Heart right ventricle (tissue), 16 donors: ENCODE measurements at places on chromosomes 3 and 15.

DNA sequence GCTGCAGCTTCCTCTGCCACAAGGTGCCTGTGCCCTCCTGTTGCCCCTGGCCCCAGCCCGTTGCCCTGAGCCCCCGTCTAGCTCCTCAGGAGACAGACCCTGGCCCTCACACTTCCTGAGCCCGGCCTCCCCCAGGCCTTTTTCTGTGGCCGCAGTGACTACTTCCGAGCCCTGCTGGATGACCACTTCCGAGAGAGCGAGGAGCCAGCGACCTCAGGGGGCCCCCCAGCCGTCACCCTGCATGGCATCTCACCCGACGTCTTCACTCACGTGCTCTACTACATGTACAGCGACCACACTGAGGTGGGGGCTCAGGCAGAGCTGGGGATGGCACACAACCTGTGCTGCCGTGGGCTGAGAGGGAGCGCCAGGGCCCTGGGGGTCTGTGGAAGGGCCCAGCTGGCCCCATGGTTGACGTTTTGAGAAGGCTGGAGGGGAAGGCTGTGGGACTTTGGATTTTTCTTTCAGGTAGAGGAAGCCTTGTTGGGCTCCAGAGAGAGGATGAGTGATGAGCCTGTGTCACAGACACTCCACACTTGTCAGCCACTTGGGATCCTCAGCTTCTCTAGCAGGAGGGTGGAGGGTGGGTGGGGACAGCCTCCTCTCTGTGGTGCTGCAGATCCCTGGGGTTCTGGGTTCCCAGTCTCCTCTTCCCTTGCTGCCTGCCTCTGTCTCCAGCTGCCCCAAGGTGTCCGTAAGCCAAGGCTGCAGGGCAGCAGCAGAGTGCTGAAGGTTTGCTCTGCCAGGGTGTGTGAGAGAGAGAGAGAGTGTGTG is 5.0 kb downstream of the ABTB1 start:
- no peak for DNase-seq

DNA sequence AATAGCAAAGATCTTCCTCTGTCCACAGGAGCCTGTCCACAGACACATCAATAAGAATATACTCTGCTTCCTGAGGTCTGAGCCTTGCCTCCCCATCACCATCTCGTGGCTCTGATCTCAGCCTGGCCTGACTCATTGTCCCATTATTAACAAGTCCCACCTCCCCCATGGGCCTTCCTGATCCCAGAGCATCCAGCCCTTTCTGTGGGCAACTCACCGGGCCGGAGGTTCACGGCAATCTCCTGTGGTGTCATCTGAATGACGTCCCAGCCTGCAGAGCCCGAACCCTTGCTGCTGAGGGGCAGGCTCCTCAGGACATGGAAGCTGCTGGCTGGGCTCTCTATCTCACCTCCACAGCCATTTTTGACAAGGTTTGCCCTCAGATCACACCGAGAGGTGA is 28.1 kb downstream of the ITGB5 start:
- DNase-seq = peak; percentile 23

DNA sequence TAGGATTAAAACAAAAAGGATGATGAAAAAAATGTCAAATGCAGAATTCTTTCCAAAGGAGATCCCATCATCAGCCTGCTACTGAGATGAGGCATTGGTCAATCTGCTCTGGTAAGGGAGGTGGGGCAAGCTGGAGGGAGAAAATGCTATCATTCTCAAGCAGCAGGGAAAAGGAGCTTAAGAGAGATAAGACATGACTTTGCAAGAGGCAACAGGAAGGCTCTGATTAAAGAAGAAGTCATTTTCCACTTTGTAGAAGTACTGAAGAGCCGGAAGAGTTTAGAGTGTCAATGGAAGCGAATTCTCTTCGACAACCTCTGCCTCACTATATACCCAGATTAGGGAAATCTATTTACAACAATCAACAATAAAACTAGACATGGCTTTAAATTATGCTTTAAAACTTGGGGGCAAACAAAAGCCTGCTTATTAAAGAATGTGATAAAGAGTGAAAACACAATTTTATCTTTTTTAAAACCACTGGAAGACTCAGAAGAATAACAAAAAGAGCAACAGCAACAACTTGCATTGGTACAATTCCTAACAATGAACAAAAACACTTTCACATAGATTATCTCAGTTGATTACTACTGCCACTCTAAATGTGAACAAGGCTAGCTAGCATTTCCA is 81.8 kb upstream of the NANOGP8 start:
- no peak for DNase-seq

- DNase-seq = no peak
Observed at GRCh38 chr3:100108464-100109079, 5.7 kb downstream of the FILIP1L start.

- no peak for DNase-seq
Observed at GRCh38 chr3:8500319-8500988, 1.2 kb upstream of the LMCD1 start.

- DNase-seq = no peak
Observed at GRCh38 chr3:42438193-42438592, 27.8 kb upstream of the LYZL4 start.

DNA sequence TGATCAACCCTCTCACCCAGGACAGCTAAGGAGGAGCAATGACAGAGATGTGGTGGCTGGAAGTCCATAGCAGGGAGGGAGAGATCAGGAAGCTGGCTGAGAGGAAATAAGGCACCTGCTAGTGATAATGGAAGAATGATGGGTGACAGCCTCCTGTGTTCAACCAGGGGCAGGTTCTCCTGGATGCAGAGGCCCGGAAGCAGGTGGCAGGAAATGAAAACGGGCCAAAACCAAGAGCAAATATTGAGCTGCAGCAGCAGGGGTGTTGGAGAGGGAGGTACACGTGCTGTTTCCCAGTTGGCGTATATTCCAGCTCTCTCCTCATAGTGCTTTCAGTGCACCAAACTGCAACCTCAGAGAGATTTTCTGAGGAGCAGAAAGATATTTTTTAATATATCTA is 213.4 kb upstream of the TBL1XR1 start:
- no peak for DNase-seq

- DNase-seq = no peak
Observed at GRCh38 chr3:31103623-31104180, 209.2 kb upstream of the GADL1 start.

- DNase-seq = no peak
Observed at GRCh38 chr3:134718726-134719125, 67.9 kb upstream of the KY start.

GRCh38 chr3:50289130-50289529 is 3.1 kb downstream of the IFRD2 start:
- DNase-seq = no peak

GRCh38 chr3:189724356-189724755 is 93.2 kb downstream of the TP63 start:
- no peak for DNase-seq

GRCh38 chr3:158908187-158908734 is 106.4 kb downstream of the MFSD1 start:
- DNase-seq = no peak

DNA sequence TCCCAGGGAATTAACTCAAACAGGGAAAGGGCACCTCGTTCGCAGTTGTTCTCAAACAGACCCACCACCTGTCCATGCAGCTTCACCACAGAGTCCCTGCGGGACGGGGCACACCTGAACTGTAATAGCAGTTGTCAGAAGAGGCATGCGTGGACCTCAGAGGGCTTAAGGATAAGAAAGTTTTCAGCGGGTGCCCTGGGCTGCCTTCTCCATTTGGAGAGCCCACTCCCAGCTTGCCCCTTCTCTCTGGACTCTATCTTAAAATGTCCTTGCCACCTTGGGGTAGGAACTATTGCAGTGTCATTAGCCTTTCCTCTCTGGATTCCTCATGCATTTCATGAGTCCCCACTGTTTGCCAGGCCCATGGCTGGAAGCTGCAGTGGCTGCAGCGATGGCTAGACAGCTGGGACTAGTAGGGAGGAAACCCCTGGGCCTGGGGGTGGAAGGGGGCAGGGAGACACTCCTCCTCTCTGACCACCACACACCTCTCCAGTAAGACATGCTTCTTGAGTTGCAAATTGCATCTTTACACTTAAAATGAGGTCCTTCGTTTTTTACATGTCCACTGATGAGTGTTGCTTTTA is 33.5 kb downstream of the PDIA5 start:
- DNase-seq = no peak

DNA sequence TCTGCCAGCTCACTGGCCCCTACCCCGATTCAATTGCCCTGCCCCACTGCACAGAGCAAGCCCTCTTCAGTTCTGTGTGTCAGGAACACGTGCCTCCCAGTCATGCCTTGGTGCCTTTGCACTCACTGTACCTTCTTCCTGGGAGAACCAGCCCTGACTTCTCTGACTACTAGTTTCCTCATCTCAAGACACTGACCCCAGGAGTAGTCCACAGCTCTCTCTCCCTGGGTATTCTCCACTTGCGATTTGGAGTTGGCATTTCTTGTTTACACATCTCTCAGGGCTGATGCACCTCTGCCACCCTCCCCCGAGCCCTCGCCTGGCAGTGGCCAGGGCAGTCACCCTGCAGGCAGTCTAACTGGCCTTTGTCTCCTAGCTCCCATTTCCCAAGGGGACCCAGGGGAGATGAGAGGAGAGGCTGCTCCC is 5.7 kb downstream of the CISH start:
- DNase-seq = peak; percentile 10

- no peak for DNase-seq
Observed at GRCh38 chr3:172074586-172074985, 35.2 kb downstream of the FNDC3B start.

DNA sequence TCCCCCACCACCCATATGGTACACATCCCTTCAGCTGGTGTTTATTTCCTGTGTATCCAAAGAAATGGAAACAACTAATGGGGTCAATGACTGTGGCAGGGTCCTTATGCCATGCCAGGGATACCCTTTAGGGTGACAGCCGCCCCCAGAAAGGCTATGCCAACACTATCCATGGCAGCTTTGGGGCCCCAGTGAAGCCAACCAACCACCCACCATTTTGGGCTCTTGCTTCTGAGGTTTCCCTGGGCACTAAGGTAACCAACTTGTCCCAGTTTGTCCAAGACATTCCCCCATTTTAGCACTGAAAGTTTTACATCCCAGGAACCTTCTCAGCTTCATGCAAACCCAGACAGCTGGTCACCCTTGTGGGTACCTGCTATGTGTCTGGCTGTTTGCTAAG is 233.1 kb downstream of the VPS13C start:
- DNase-seq = no peak

DNA sequence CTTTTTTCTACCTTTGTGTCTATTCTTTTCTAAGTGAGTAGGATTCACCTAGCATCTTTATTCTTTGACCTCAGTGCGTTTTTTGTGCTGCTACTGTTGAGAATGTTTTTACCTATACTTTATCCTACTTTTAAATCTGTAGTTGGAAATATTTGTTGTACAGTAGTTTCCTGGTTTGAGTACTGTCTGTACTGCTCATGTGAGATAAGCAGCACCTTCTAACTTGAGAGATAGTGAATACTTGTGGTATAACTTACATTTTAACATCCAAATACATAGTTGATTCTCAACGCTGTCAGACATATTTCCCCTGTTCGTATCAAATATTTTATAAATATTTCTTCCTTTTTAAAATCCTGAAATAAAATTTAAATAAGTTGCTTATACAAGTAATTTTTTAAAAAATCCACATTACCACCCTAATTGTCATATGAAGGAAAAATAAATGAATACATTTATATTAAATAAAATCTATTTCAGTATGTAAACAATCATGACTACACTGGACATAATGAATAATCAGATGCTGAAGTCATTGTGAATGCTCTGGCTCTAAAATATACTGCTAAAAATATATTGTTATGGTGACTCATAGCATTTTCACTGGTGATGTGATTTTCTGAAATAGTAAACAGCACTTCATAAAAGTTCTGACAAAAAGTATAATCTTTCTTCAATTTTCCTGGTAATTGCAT is 17.4 kb downstream of the ATP11B start:
- DNase-seq = no peak

DNA sequence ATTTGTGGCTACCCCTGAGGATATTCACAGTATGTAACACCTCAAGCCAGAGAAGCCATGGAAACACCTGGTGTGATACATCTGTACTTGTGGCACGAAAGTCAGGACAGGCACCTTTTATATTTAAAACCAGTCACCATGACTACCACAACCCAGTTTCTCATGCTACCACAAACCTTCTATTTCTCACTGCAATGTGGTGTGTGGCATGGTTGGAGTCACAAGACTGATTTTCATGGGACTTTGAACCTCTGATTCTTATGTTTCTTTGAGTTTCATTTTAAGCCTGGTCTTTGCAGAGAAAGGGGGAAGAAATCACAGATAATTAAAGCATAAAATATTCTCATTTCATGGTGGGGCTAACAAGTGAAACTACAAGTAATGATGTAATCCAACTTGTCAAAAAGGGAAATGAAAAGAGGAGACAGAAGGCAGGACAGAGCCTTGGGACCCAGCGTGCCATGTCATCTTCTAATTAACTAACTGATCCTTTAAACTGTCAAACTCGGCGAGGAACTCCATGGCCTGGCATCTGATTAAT is 175.9 kb downstream of the PDZRN3 start:
- no peak for DNase-seq
